Brain microvascular endothelial cell (primary cell): ENCODE measurements at places on chromosomes 1 and 21.

DNA sequence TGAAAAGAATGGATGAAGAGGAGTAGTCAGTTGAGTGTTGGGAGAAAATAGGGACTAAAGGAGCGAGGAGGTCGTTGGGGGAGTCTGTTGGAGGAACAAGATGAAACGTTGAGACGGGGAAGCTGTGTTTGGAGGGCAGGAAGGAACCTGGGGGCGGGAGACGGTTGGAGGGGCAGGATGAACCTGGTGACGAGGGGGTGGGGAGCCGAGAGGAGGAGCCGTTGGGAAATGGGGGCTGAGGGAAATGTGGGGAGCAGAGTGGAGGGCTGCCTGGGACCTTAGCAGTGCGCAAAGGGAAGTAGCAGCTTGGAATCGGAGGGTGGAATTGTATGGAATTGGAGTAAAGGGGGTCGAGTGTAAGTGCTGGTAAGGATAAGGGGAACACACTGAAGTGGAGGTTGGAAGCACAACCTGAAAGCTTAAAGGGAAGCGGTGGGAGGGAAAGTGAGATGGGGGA is 630 bp downstream of the MTF2 start:
- DNase-seq = no peak

GRCh38 chr21:46483300-46484295 is 24.9 kb downstream of the DIP2A start:
- DNase-seq = no peak

GRCh38 chr1:26476958-26477357 is 4.7 kb downstream of the HMGN2 start:
- no peak for DNase-seq

- DNase-seq = no peak
Observed at GRCh38 chr1:229340496-229340895, 2.4 kb downstream of the CCSAP start.

- DNase-seq = no peak
Observed at GRCh38 chr21:41425588-41425953, 468 bp upstream of the MX1 start.
